ENCODE measurements at places on chromosomes 2 and 18.
A peak's percentile ranks its signal among the peaks of the same experiment; 100 is the strongest.

DNA sequence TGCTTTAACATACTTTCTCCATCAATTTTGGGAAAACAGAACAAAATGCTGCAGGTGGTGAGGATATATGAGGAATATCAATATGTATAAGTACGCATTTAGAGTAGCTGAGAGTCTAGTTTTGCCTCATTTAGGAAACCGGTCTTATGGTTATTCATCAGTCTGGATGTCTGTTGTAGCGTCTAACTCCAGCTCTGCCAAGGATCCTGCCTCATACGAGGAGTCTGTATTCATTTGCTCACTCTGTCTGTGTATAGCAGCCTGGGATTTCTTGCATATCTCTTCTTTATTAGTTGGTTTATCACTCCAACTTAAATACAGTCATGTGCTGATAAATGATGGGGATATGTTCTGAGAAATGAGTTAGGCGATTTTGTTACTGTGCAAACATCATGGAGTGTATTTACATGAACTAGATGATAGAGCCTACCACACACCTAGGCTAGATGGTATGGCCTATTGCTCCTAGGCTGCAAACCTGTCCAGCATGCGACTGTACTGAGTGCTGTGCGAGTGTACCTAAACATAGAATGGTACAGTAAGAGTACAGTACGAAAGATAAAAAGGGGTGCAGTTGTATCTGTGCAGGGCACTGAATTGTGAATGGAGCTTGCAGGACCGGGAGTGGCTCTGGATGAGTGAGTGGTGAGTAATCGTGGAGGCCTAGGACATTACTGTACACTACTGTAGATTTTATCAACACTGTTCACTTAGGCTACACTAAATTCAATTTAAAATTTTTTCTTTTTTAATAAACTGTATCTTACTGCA, 148.1 kb downstream of the ZNF407 start:
- no peak for DNase-seq

GRCh38 chr2:203804070-203804469, 63.5 kb upstream of the CTLA4 start:
- DNase-seq = no peak

GRCh38 chr18:56933472-56933871, 213.4 kb upstream of the BOD1L2 start:
- DNase-seq = no peak

- no peak for DNase-seq
Measured at GRCh38 chr2:208584378-208584985, 177.9 kb downstream of the PTH2R start.

GRCh38 chr2:74102516-74102915, 45.2 kb downstream of the BOLA3 start:
- no peak for DNase-seq

- no peak for DNase-seq
Measured at GRCh38 chr2:200993097-200993496, 29.6 kb upstream of the ORC2 start.

GRCh38 chr2:217316743-217317142, 456.9 kb upstream of the TNP1 start:
- peak; percentile 41 for DNase-seq
